DMS53 (cell line): ENCODE measurements at places on chromosomes 4 and X.

- DNase-seq, result no peak
Measured at GRCh38 chrX:18929775-18930174, 54.1 kb downstream of the PHKA2 start.

GRCh38 chr4:79678472-79679202 is 270.6 kb upstream of the GK2 start:
- DNase-seq, result no peak

GRCh38 chrX:46575991-46576392 is 2.4 kb downstream of the CHST7 start:
- DNase-seq, result peak; percentile 20

GRCh38 chr4:184883024-184883423 is 57.3 kb upstream of the ACSL1 start:
- DNase-seq, result no peak

DNA sequence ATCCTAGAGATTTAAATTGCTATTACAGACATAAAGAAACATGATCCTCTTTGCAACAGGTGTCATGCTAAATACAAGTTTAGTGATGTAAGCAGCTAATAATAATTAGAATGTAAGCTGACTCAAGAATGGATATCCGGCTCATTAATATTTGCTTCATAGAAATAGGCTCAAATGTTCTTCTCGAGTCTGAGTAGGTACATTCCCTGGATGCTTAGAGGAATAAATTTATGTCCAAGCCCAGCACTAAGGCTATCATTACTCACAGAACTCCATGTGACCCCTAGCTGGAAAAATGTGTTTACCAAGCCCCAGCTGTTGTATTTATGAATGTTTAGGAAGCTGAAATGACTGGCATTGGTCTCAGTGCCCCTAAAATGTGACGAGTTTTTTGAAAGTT is 87.6 kb upstream of the TSPAN7 start:
- no peak for DNase-seq

DNA sequence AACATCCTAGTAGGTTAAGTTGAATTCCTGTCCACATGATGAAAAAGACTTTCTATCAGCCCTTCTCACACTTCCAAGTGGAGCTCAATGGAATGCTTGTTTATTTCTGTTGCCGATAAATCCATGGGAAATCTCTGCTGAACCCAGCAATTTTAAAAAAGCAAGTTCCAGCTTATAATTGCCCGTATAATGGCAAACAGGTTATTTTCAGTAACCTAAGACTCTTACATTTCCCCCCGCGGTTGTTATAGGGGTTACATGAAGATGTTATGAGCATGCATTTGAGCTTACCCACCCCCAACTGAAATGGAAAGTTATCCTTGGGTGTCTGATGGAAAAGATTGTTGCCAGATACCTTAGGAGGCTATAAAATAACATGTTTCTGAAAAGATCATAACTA is 136.2 kb downstream of the PALLD start:
- no peak for DNase-seq

GRCh38 chrX:134388161-134389109 is 71.5 kb upstream of the HPRT1 start:
- DNase-seq, result no peak

- DNase-seq, result no peak
Measured at GRCh38 chrX:150012647-150013381, 74.5 kb upstream of the EOLA2 start.

GRCh38 chr4:97493815-97494518 is 649.3 kb downstream of the STPG2 start:
- no peak for DNase-seq

DNA sequence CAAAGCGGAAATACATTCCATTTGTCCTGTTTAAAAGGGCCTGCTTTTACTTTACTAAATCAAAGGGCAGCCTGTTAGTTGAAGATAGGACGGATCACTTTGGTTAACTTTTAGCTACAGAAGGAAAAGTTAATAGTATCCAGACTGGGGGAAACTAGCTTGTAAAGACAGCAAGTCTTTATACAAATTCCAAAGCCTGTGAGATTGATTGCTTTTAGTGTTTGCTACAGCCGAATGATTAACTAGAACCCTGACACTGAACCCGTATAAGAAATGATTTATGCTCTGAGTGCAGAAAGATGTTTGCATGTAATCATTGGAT is 93.4 kb downstream of the FRAS1 start:
- no peak for DNase-seq

DNA sequence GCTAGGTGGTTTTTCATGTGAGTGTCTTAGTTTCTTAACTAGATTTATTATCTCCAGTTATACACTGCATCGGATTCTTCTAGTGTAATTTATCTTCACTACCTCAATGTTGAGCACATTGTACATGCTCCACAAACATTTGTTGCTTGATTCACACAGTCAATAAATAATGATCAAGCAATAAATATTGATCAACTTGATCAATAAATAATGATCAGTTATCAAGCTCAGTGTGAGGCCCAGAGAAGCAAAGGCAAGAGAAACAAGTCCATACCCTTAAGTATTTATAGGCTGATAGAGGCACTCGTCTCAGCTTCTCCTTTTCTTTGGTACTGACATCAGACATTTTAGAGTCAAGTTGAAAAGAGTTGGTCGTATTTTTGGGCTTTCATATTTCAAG is 5.1 kb upstream of the VBP1 start:
- DNase-seq, result no peak

DNA sequence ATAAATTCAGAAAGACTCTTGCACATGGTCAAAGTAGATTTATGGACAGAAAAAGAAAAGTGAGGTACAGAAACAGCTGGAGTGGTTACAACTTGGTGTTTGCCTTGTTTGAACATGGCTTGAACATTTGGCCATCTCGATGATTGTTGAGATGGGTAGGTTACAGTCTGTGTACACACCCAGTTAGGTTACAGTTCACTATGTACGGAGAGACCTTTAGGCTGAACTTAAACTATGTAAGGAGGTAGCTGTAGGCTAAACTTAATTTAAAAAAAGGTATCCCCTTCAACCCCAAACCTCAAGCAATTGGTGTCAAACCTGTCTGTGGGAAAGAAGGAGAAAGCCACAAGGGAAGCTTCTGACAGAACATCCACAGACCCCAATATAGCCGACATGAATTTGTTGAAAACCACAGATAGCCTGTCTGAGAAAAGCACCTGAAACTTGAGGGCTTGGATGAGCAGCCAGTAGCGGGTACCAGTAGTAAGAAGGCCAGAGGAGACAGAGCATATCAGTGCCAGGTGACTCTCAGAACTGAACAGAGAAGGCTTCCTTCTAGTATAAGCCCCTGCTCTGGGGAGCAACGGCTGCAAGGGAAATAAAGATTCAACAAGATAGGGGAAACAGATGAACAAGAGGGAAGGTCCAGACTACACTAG is 247.9 kb upstream of the GALNTL6 start:
- no peak for DNase-seq

DNA sequence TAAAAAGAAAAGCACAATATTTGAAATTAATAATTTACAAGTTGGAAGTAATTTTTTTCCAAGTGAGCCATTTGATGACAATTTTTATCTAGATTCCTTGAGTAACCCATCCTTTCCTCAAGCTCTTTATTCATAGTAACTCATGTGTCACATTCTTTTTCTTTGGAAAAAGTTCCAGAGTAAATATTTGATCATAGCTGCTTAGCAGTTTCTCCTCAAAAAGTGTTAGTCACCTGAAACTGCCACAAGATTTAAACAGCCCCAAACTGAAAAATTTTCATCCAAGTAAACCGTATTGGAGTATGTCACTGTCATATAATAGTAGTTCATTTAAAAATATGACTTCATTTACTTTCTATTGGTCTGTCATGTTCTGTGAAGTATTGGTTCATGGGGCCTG is 94.6 kb upstream of the CASK start:
- DNase-seq, result peak; percentile 2

GRCh38 chr4:110666030-110666429 is 43.2 kb upstream of the PITX2 start:
- DNase-seq, result peak; percentile 4

- DNase-seq, result no peak
Measured at GRCh38 chrX:44778254-44778653, 65.6 kb upstream of the DUSP21 start.

DNA sequence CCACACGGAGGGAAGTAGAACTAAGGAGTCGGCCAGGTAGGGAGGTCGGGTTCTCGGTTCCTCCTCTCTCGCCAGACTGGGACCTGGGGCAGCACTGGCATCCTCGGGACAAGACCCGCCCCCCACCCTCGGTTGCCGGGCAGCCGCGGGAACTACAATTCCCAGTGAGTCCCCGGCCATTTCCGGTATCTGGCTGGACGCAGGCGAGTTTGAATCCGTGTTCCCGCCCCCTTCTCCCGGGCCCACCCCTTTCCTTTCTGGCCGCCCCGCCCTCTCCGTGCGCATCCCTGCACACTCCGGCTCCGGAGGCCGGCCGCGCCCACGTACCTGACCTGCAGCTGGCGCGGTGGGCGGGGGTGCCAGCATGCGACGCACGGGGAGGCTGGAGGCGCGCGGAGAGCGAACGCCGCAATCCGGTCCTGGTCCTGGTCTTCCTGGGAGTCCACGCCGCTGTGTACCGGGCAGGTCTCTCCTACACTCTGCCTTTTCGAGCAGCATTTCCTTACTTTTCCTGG is 10.2 kb upstream of the DLG3 start:
- DNase-seq, result peak; percentile 97

- peak; percentile 64 for DNase-seq
Measured at GRCh38 chr4:64781737-64782326, 372.6 kb upstream of the TECRL start.

DNA sequence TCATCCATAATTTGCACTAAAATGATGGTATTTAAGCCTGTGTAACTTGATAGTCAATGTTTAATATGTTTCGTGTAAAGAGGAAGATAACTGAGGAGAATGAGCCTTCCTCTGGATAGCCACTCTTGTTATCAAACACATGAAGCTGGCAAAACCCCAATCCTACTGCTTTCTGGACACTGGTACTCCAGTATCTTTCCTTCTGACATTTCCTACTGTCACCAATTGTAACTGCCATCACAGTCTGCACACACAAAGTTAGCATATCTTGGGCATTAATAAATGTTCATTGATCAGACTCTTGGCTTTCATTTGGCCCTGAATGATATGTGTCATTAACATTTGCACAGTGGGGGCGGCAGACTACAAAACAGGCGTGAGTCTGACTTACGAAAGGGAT is 419.1 kb downstream of the TMA16 start:
- DNase-seq, result no peak
